ENCODE measurements at places on chromosomes 12 and 14. TPM values are rescaled to one million over a fixed set of nuclear protein-coding genes. Genes with fewer than 3 reads are reported as not detected.

LIN52 gene
- 3.5 TPM for total RNA-seq

GRCh38 chr12:81942594-81942993 is 183.4 kb upstream of the PPFIA2 start:
- no peak for ATAC-seq

GRCh38 chr14:44494137-44494536 is 12.9 kb downstream of the FSCB start:
- no peak for ATAC-seq

RTN1 gene
- total RNA-seq, result 0.80 TPM

DNA sequence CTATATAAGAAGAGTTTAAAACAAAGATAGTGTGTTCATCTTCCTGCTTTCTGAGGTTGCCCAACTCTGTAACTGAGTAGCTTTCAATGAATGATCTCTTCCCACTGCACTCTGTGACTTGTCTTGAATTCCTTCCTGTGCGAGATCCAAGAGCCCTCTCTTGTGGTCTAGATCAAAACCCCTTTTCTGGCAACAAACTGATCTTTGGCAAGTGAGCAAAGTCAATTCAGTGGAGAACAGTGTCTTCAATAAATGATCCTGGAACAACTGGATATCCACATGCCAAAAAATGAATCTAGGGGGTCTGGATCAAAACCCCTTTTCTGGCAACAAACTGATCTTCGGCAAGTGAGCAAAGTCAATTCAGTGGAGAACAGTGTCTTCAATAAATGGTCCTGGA is 8.5 kb downstream of the CFAP54 start:
- ATAC-seq, result no peak

DNA sequence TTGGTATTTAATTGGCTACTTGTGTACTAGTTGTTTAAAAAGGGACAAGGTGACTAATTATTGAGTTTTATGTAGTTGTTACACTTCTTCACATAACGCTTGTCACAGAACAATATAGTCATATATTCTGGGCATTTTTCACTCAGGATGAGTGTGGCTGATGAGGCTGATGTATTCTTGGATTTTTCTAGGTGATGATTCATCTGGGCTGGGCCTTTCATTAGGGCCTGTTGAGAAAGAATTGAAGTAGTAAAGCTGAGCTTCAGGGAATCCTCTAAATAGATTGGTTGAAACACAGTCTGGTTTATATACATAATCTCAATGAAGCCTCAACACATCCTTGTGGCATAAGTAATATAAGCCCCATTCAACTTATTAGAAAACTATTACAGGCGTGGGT is 445.7 kb downstream of the DAD1 start:
- peak; percentile 84 for ATAC-seq

- peak; percentile 58 for ATAC-seq
Measured at GRCh38 chr14:104130974-104131651, 7.3 kb upstream of the KIF26A start.

EID3 gene
- 0.76 TPM for total RNA-seq

TAS2R50 gene
- total RNA-seq, result 0.68 TPM
